Upper lobe of right lung (tissue), 1 donor: ENCODE measurements at places on chromosomes 4 and X.

GRCh38 chr4:138892483-138893407 lies 122.8 kb upstream of the NOCT start:
- no peak for DNase-seq

DNA sequence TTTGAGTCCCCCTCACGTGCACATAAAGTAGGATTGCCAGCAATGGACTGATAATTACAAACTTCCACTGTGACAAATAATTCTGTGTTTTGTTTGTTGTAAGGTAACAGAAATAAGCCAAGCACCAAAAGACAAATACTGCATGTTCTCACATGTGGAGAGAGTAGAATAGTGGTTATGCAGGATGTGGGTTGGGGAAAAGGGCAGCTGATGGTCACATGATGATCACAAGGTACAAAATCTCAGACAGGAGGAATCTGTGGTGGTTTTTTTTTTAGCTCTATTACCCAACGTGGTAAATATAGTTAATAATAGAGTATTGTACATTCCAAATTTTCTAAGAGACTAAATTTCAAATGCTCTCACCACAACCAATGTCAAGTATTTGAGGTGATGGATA lies 182.3 kb downstream of the BANK1 start:
- no peak for DNase-seq

GRCh38 chr4:22607382-22607781 lies 85.4 kb upstream of the GBA3 start:
- no peak for DNase-seq

- no peak for DNase-seq
Measured at GRCh38 chrX:19152762-19153161, 30.5 kb upstream of the ADGRG2 start.

DNA sequence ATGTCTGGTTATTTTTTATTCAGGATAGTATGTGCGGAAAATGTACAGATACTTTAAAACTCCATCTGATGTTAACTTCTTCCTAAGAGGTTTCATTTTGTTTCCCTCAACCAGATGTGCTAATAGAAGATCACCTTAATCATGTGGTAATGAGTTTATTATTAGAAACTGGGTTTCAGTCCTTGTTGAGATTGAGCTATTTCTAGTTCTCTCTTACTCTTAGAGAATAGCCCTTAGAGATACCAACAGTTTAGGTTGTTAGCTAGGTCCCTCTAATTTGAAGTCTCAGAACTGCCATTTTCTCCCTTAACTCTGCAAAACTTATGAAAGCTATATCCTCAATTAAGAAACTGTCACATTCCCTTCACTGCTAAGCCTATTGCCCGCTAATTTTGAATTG lies 13.0 kb downstream of the FAM47A start:
- DNase-seq: no peak
